ENCODE measurements at places on chromosomes 5 and 9.

DNA sequence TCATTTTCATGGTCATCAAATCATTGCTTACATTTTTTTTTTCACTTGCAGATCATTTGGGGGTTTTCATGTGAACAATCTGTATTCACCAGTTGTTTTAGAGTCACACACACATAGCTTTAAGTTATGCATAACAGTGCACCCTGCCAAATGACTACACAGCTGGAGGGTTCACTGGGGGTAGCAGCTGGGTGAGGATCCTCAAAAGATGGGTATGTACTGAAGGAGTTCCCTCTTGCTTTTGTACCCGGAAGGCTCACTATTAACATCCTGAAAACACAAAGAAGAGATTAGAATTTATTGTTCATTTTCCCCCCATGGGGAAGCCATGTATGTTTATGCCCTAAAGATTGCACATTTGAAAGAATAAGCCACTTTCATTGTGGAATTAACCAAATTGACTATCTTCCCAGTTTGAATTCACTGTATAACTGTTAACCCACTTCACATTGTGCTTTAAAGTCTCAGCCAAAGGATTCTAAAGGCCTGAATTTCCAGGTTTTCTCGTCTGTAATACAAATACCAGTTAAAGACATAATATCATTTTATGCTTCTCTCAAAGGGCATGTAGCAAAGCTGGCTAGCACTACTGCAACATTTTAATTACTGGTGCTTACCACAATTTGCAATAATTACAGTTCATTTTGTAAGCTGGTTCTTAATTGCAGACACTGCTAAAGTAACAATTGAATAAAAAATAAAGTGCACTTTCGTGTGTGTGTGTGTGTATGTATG, 466.4 kb upstream of the MEF2C start:
- DNase-seq = no peak

DNA sequence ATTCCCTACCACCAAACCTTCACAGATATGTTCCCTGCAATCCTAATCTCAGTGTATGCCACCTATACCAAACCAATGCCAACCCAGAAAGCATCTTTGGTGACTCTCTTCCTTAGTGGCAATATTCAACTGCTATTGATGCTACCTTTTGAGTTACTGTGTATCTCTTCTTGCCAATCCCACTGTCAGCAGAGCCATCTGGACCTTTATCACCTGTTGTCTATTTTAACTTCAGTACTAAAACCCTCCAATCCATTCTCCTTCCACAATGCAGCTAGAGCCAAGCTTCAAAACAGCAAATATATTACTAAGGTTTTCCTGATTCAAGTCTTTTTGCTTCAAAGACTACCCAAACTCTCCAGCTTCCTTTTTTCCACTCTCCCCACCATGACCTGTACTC, 777.2 kb upstream of the DMAC1 start:
- DNase-seq = no peak

- no peak for DNase-seq
Measured at GRCh38 chr9:126151031-126151685, 175.5 kb upstream of the MVB12B start.

DNA sequence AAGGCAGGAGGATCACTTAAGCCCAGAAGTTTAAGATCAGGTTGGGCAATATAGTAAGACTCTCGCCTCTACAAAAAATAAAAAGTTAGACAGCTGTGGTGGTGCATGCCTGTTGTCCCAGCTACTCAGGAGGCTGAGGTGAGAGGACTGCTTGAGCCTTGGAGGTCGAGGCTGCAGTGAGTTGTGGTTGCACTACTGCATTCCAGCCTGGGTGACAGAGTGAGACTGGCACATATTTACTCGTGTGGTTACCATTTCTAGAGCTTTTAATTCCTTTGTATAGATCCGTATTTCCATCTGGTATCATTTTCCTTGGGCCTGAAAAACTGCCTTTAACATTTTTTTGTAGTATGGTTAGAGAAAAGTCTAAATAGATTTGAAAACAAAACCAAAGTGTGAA, 7.8 kb downstream of the IL6ST start:
- DNase-seq = no peak

GRCh38 chr5:2711446-2712425, 39.7 kb downstream of the IRX2 start:
- DNase-seq = no peak

GRCh38 chr9:134965411-134965810, 47.7 kb upstream of the FCN1 start:
- no peak for DNase-seq

DNA sequence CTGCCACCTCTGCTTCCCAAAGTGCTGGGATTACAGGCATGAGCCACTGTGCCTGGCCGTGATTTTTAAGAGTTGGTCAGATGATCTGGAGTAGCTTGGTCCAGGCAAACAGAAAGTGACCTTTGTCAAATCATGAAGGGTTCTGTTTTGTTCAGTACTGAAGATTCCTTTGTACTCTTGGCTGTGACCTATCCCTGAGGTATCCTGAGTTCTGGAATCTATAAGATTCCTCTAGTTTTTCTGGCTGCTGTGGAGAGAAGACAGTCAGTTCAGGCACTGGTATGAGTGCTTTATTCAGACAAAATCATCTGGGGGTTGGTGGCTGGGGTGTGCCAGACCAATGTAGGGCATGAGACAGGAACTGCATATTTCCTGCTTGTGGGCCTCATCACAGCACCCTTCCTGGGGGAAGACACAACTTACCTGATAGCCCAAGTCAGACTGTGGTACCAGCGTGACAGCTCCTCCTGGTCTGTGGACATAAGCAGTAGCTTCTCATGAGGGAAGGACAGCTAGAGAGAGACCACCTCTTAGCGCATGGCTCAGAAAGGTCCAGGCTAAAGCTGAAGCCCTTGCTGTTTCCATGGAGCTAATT, 3.1 kb downstream of the ARHGEF39 start:
- DNase-seq = no peak

GRCh38 chr9:14532456-14533115, 160.6 kb downstream of the ZDHHC21 start:
- no peak for DNase-seq

- no peak for DNase-seq
Measured at GRCh38 chr5:76204713-76205112, 121.5 kb downstream of the SV2C start.

DNA sequence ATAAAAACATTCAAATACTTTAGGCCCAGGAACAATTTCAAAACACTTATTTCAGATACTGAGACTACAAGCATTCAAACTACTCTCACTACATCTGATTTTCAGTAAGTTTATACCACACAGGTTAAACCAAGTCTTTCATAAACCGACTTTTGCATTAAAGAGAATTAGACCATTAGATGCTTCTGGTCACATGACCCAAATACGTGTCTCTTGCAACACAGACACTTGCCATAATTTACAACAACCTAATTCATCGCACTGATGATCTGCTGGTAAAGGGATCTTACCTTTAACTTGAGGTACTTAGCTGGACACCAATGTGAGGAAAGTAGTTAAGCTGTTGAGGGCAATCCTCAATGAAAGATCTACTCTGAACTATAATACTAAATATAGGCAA, 3.2 kb downstream of the HNRNPH1 start:
- DNase-seq = peak; percentile 28
